Effector memory CD8-positive, alpha-beta T cell (primary cell): ENCODE measurements at places on chromosomes 12 and 14.

DNA sequence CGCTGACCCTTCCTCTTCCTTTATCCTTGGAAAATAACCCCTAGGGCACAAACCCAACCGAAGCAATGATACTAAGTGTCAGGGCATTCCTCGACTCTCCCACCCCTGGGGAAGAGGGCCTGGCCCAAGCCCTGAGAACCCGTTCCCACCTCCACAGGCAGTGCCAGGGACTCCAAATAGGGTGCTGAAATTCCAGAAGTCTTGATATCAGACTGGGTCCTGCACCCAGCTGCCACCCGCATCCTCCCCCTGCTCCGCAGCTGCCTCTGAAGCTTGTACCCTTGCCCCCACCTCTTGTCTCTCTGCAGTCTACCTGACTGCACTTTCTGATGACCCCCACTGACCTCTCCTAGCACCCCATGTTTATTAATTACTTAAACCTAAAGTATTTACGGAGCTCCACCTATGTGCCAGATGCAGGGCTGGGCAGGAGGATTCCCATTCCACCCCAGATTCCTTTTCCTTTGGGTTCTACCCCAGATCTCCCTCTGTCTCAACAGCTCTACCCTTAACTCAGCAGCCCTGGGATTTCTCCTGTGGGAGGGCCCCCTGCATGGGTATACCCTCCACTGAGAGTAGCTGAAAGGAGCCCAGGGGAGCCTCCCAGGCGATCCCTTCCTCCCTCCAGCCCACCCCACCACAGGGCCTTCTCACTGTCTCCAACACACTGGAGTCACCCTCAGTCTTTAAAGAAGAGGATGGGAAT lies 4.1 kb upstream of the KRT18 start:
- no peak for DNase-seq

DNA sequence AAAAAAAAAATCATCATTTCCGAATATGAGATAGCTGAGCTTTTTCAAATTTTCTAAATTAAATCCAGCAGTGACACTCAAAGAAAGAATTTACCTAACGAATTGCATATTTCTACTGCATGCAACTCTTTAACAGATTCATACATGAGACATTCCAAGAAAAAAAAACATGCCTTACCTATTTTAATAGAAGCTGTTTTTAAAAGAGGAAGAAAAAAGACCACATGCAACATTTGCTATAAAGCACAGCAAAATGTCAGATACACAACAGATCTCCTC lies 18.5 kb downstream of the CORO1C start:
- no peak for DNase-seq

DNA sequence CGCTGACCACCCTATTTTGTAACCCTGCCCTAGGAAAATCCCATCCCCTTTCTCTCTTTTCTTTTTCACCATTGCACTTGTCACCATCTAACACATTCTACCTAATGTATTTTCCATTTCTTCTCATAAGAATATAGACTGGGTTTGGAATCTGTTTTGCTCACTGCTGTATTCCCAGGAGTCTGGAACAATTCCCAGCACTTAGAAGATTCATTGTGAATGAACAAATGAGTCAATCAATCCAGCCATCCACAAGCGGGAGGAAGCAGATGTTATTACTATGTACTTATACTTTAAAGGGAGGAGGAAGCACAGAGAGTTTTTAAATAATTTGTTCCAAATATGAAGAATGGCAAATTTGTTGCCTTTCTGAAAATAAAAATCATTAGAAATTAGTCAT lies 142.1 kb downstream of the KIF21A start:
- DNase-seq: no peak

GRCh38 chr14:90118027-90118426 lies 56.2 kb downstream of the KCNK13 start:
- no peak for DNase-seq

DNA sequence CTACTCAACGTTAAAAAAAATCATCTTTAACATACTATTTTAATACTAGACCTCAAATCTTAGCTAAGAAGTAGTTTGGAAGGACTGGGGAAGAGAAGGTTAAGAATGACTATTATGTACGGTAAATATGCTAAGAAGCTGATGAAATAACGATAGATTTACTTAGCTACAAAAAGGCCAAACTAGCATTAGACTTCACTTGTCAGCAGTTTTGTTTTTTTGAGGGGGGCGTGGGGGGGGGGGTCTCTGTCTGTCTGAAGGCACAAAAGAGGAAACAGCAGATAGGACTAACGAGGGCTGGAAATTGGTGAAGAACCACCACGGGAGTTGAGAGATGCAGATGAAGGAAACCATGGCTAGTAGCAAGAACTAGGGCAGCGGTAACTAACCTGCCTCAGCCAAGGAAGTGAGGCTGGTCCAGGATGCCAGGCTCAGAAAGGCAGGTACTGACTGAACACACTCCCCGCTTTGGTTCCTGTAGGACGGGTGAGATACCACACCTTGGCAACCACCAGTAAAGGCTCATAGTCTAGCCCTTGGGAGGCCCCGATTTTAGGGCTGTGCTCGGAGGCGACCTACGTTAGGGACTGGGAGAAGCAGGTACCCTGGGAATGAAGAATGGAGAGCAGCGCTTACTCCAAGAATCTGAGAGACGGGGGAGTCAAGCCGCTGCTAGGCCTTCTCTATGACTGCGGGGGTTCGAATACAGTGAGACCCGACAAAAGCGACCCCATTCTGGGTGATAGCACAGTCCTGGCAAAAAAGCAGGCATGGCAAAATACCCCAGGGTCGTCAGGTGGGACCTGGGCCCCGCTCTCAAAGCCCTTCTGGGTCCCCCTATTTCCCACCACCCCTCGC lies 675 bp downstream of the NEDD8 start:
- peak; percentile 35 for DNase-seq

DNA sequence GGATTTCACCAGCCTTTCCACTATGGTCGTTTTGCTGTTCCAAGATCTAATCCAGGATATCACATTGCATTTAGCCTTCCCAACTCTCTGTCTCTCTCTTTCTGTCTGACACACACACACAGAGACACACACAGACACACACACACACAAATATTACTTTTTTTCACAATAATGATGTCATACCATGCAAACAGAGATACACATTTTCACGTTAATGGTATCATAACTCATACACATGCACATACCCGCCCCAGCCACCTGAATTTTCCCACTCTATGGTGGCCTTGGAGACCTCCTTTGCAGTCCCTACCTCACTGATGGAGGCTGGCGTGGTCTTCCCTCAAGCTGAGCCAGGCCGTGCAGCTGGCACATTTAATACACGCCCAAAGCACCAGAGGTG lies 7.2 kb upstream of the MYL2 start:
- no peak for DNase-seq

DNA sequence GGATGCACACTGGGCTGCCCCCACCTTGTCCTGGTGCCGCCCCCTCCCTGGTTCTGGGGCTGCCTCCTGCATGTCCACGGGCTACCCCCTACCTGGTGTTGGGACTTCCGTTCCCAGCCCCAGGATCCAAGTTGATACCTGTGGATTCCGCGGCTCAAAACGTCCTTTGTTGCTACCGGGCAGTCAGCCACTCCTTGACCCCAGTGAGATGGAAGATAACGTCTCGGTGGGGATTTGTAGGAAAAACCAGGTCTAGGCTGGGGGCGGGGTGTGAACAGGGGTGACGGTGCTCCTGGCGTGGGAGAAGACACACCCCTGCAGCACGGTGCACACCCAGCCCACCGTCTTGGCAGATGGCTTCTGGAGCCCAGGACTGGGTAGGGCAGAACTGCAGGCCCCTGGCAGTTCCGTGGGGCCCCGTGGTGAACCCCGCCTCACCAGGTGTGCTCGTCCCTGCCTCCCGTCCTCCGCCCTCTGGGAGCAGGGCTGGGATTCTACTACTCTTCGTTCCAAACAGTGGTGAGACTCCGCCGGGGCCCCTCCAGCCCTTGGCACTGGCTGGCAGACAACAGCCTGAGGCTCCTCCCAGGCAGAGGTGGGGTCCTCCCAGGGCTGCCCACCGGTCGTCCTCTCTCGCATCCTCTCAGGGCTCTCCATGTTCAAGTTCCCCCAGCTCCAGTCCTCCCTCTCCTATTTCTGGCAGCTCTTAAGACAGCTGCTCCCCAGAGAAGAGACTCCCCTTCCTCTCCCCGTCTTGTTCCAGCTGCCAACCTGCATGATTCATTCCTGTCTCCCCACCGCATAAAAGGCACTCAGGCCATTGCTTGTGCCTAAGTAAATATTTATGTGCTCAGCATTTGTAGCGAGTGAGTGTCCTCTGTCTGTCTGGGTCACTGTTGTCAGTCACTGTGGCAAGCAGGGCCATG lies 75.5 kb downstream of the FBXL14 start:
- DNase-seq: no peak

- DNase-seq: no peak
Observed at GRCh38 chr14:93525696-93526451, 95.1 kb downstream of the UNC79 start.

GRCh38 chr12:49368240-49368600 lies 958 bp downstream of the SPATS2 start:
- DNase-seq: no peak

GRCh38 chr14:99636487-99636886 lies 8.4 kb upstream of the HHIPL1 start:
- DNase-seq: no peak

- no peak for DNase-seq
Observed at GRCh38 chr12:121476477-121476876, 76.6 kb downstream of the RNF34 start.

GRCh38 chr14:67833403-67833802 lies 13.8 kb downstream of the RAD51B start:
- no peak for DNase-seq

DNA sequence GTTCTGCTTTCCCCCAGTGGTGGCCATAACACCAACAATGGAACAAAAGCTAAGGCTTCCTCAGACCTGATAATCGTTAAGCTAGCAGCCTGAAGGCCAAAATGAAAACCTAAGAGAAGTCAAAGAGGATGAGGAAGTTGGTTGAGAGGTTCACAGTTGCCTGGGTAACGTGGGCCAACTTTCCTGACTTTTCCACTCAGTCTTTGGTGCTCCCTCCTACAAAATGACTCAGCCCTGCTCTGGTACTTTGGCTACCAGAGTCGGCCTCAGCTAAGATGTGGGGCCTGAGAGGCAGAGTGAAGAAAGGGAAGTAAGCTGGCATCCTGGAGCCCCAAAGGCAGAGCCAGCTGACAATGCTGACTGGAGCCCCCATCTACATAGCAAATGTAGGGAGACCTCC lies 14.9 kb upstream of the FKBP11 start:
- DNase-seq: no peak

DNA sequence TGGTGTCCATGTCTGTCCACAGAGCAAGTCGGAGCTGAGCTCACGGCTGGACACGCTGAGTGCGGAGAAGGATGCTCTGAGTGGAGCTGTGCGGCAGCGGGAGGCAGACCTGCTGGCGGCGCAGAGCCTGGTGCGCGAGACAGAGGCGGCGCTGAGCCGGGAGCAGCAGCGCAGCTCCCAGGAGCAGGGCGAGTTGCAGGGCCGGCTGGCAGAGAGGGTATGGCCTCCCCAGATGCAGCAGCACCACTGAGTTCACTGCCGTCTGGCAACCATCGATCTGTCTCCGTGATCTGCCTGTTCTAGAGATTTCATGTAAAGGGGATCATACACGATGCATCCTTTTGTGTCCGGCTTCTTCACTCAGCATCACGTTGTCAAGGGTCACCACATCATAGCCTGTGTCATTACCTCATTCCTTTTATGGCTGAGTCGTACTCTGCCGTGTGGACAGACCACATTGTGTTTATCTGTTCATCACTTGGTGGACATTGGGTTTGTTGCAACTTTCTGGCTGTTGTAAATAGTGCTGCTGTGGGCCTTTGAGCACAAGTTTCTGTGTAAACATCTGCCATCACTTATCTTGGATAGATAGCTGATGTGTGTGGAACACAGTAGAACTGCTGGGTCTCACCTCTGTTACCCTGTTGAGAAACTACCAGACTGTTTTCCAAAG lies 21.9 kb downstream of the HIP1R start:
- DNase-seq: no peak
